ENCODE measurements at places on chromosomes 7 and 10.

DNA sequence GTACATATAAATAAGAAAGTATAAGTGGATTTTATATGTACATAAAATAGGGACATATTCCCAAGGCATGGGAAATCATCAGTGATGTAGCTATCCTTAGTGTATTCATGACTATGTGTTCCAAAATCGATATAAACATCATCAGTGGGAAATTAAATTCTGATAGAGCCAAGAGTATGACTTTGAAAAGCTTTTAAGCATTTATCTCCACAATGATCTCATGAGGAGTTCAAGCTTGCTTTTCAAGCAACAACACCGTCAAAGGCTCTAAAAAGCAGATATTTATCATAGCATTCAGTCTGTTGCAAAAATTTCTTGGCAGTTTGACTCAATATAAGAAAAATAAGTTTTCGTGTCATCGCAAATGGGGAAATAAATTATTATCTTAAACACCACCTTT lies 14.5 kb upstream of the NEBL start:
- no peak for DNase-seq

DNA sequence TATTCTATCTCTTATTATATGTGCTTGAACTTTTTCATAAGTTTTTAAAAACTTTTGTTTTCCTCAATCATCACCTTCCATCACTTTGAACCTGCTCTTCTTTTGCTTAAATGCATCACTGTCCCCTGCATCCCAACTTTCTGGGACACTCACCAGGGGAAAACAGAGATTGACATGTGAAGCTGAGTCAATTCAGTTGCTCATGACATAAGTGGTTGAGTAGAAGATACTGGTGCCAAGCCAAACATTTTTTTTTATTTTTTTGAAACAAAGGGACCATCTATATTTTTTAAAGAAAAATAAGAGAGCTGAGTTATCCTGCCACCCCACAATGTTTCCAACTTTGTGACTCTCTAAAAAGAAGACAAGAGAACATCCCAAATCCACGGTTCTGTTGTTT lies 61.8 kb upstream of the AHR start:
- DNase-seq = no peak

- DNase-seq = no peak
These were observed 8.6 kb upstream of the TAS2R60 start for GRCh38 chr7:143434660-143435059.

DNA sequence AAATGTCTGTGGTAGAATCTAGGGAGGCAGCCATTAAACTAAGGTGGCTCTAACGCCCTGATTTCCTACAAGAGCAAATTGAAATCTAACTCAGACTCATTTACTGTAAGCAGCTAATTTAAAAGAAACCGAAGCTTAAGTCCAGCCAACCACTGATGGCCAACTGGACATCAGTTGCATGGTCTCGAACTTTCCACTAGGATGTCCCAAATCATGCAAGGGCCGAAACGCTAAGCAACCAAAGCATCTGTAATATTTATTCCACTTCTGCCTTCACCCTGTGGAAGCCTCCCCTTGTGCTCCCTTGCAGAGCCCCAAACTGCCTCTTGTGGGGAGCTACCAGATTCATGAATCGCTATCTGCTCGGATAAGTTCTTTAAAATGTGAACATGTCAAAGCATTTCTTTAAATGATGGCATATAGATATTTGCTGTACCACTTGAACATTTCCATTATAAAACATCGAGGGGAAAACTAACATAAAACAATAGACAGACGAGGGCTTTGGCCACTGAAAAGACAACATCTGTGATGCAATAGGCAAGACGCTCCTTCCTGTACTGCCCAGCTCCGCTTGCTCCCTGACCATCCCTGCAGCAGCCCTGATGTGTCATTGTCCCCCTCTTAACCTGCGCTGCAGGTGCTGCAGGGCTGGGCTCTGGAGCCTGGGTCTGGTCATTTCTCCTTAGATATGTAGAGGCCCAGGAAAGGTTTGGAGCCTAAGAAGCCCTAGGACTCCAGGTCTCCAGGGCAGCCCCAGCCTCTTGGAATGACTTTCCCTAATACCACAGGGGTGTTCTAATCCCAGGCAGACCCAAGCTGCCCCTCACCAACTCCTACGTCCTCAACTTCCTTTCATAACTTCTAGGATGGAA lies 2.9 kb upstream of the RBP3 start:
- DNase-seq = no peak

DNA sequence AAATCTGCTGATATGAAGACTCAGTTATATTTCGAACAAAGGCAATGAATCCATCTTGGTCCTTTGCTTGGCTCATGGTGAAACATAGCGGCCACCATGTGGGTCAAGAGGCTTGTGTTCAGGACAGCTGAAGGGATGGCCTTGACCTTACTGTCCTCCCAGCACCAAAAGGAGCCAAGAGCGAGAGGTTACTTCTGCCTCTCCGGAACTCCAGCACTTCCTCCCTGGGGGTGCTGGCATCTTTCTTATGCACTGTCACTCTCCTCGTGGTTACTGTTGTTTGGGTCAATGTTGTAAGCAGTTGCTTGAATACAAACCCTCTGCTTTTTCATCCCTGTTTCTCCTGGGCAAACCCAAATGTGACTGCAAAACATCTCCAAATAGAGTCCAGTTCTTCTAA lies 100.6 kb downstream of the RBM20 start:
- no peak for DNase-seq

DNA sequence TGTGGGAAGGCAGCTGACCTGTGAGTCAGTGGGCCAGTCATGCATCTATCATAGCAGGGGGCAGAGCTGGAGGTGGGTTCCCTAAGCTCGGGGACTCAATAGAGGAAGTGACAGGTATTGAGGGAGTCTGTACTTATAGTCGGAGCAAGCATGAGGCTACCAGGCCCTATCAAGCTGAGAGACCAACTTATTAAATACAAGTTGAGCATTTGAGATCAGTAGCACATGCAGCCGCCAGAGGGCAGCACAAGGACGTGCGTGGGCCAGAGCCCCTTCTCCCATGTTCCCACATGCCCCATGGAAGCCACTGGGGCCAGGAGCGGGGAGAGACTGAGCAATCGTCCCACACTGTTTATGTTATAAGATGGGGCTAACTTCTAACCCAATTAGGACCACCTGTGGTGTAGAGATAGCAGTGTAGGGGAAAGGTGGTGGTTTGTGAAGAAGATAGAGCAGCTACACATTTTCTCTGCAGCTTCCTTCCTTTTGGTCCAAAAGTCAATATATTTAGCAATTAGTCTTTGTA lies 13.0 kb upstream of the STK31 start:
- no peak for DNase-seq

DNA sequence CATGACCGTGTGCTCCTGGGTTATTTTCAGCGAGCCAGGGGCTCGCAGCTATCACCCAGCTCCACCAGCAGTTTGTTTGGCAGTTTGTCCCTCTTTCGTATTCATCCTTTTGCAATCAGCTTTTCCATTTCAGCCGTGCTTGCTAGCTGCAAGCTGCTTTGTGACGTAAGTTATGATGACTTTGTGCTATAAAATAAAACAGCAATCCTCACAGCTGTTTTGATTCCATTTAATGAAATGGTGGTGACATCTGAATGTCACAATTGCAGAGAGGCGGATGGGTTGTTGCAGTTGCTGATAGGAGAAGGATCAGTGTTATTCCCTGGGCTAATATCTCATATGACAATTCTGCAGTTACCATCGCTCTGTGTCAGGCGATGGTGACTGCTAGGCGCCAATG lies 251.7 kb downstream of the SNX10 start:
- DNase-seq = no peak

- DNase-seq = no peak
These were observed 3.5 kb downstream of the GRIFIN start for GRCh38 chr7:2472739-2473138.

GRCh38 chr10:19826712-19827111 lies 10.5 kb downstream of the PLXDC2 start:
- DNase-seq = no peak

DNA sequence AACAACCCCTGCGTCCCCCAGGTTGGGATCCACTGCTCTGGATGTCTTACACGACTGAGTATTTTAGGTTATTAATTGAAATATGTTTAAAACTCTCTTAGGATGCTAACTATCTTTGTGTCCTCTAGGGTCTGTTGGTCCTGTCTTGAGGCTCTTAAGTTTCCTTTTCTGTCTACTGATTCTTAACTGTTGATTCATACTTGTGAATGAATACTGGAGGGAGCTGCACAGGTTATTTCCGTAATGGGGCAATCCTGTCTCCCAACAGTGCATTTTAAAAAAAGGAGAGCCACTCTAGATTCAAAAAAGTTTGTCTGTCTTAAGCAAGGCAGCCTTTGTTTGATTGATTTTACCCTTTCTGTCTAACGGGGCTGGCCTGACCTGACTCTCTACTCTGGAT lies 237.6 kb upstream of the POM121L12 start:
- no peak for DNase-seq

DNA sequence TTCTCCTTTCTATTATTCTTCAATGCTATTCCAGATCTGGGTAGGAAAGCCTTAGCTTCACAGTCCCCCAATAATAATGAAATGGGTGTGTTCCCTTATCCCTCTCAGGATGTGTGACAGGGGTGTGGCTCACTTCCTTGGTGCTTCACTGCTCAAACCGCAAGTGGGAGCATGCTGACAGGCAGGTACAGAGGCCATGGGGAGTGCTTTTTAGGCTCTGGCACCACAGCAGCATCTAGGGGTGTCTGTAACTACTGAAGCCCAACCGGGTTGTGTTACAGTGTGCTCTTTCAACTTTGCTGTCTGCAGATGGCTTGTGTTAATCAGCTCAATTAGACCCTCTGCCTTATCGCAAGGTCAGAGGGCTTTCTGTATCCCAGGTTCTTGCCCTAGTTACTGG lies 79.4 kb upstream of the CYP2C9 start:
- no peak for DNase-seq

- no peak for DNase-seq
These were observed 6.9 kb upstream of the ATP6V0E2 start for GRCh38 chr7:149866779-149867447.

DNA sequence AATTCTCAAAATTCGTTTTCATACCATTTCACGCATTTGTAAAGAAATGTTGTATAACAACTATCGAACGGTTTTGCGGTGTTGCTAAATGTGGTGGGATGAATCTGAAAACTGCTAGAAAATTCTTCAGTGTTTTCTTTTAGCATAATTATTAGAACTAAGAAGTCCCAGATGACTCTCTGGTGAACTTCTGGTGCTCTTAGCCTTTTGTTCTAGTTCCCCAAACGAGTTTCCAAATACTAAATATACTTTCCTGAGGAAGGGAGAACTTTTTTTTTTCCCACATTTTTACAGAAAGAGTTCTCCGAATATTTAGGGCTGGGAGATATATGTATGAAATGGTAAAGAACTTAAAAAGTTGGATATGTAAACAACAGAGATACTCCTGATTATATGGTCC lies 82.5 kb downstream of the ICA1 start:
- DNase-seq = no peak

DNA sequence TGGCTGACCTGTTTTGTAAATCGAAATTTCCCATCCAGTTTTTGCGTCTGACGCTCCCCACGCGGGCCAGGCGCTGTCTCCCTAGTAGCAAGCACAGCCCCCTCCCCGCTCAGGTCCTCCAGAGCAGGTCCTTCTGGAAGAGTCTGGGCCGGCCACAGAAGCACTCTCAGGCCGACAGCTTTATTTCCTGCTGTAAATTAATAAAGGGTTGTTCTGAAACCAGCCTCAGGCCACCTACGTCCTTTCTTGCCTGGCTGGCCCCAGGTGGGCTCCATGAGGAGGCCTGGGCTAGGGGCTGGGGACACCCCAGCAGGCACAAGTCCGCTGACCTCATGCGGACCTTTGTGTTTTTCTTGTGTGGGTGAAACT lies 35.2 kb downstream of the CAMK2B start:
- DNase-seq = no peak

- DNase-seq = no peak
These were observed 75.9 kb downstream of the RGS10 start for GRCh38 chr10:119466655-119467054.

- DNase-seq = peak; percentile 19
These were observed 189.7 kb downstream of the KIF20B start for GRCh38 chr10:89891006-89891535.

DNA sequence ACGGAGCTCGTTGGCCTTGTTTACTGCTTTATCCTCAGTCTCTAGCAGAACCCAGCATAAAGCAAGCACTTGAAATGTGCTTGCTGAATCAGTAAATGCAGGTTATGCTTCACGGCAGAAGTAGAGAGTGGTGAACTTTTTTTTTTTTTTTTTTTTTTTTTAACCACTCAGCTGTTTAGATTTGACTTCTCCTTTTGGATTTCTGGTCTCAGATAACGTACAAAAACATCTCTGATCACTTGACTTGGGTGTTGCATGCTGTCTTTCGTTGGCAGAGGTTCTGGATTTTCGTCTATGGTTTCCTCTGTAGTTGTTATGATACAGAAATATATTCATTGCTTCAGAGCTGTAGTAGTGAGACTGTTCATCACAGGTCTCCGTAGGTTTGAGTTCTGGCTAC lies 242.5 kb upstream of the HABP2 start:
- DNase-seq = no peak

DNA sequence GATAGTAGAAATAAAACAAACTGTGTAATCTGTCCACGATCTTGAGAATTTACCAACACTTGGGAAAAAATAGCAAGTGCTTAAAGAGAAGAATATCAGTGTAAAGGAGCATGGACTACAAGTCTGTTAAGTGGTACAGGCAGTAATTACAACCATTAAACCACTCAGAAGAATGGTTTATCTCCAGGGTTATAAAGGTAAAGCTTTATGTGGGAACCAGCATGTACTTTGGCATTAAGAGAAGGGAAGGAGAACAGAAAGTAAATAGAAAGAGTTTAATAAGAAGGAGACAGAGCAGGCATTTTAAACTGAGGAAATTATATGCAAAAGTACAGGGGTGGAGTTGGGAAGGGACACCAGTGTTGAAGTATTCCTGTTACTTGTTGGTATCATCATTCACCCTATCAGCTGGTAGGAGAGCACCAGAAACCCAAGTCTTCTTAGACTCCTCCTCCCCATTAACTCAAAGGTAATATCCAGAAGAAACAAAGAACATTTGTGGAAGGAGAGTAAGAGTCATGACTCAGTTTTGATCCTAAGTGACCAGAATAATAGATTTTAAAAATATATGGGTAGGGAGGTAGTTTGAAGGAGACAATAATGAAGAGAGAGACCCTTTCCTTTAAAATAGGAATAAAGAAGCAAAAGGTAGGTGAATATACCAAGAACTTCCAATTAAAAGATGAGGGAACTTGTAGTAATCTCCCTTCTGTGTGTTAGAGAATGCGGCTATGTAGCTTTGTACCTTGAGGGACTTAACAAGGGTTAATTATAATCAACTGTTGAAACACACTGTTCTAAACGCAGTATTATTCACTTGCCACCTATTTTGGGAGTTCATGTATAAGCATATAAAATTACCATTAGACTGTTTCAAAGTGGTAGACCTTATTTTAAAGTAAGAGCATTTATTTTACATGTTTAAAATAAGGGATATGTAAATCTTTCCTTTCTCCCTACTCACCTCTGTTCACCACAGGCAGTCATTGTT lies 92.1 kb upstream of the STRIP2 start:
- no peak for DNase-seq

All from retinal pigment epithelial cell (primary cell).